ENCODE measurements at places on chromosomes 16 and 17. TPM values are rescaled to one million over a fixed set of nuclear protein-coding genes. Genes with fewer than 3 reads are reported as not detected.

DNA sequence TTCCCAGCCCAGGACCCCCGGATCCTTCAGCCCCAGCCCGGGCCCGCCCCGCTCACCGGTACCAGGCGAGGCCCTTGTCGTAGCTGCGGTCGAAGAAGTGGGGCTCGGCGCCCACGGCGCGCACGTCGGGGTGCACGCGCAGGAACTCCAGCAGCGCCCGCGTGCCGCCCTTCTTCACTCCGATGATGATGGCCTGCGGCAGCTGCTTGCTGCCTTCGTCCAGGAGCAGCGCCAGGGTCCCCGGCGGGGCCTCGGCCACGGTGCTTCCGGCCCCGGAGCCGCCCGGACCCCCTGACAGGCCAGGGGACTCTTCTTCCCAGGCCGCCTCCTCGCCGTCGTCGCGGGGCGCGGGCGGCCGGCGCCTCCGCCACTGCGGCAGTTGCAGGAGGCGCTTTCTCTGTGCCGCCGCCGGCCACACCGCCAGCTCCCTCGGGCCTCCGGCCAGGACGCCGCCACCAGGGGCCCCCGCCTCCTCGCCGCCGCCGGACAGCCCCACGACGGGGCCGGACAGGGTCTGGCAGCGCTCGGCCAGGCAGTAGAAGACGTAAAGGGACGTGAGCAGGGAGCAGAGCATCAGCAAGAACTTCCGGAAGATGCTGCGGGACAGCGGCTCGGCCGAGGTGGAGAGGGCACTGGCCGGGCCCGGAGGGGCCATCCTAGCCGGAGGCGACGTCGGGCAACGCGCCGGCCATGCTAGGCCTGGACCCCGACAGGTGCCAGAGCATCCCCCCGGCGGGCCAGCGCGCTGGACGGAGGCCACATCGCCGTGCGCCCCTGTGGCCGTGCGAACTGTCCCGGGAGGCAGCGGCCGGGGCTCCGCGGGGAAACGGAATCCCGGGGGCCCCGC is 1.0 kb downstream of the HS3ST3A1 start:
- DNase-seq, result no peak

DNA sequence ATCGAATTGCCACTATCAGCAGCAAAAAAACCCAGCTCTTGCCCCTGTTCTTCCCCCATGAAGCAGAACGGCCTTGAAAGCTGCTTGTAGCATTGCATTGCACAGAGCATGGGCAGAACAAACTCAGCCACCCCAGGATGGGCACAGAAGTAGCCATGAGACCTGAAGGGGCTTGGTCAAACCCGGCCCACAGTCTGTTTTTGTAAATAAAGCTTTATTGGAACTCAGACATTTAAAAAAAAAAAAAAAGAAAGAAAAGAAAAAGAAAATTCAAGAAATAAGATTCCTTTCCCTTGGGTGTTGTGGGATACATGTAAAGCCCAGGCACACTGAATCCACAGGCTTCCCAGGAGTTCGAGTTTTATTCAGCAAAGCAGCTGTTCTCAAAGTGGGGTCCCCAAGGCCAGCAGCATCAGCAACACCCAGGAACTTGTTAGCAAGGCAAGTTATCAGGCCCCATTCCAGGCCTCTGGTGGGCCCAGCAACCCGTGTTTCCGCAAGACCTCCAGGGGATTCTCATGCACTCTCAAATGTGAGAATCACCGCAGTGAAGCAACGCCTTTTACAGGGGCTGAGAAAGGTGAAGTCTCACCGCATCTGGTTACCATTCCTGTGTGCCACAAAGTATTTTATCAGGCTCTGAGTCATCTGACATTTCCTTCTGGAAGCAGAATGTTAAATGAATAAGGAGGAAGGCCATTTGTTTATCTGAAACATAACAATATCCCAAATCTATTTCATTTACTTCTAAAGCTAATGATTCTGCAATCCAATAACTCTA is 108.2 kb downstream of the SLC39A11 start:
- DNase-seq, result no peak

GRCh38 chr16:23504453-23505179 is 5.7 kb downstream of the GGA2 start:
- peak; percentile 63 for DNase-seq

DNA sequence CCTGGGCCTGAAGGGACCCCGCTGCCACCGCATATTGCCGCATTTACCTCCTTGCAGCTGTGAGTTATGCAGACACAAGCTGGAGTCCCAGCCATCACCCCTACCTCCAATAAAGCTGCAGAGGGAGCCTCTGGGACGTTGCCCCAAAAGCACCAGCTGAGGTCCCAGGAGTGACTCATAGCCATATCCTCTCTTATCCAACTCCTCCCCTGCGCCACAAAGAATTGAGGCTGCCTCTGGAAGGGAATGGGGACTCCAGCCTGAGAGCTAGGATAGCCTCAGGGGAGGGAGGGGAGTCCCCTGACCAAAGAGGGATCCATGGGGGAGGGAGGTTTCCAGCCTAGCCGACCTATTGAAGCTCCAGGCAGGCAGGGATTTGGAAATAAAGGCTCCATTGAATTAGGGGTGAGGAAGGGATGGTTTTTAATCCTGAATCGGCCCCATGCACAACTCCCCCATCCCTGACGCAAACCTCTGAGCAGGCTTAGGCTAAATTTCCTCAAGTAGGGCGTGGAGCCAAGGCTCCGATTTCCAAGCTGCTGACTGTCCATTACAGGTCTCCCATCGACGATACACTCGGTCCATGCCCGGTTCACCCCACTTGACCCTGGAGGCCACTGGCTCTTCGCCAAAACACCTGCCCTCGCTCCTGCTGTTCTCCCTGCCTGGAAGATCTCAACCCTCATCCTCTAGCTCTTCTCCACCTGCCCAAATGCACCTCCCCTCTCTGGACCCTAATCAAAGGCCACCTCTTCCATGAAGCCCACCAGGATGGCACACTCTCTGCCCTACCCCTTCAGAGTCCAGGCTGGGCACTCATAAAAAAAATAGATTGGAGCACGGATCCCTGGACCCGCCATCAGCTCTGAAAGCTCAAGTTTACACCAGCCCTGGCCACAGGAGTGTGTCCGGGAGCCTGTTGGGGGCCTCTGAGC is 27.5 kb downstream of the PIMREG start:
- no peak for DNase-seq

DNA sequence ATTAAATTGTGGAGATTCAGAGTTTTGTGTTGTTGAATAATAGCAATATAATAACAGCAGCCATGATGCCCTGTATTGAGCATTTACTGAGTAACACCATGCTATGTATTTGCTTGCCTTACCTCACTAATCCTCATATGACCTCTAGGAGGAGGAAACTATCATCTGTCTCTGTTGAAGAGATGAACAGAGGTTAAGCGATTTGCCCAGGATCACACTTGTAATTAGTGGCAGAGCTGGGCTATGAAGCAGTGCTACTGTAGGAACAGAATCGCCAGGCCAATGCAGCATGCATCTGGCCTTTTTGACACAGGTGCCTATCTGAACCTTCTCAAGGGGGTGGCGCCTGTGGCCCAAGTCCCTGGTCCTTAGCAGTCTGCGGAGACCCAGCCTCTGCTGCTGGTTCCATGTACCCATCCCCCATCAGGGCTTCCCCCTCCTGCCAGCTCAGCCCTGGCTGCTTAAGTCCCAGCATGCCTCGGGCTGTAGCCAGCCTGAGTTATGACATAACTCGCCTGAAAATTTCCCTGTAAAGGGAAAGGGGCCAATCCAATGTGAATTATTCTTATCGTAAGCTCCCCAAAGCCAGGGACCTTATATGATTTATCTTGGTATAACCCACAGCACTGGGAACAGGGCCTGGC is 50.4 kb upstream of the HS3ST2 start:
- no peak for DNase-seq

KIF2B gene
- not detected for total RNA-seq

DNA sequence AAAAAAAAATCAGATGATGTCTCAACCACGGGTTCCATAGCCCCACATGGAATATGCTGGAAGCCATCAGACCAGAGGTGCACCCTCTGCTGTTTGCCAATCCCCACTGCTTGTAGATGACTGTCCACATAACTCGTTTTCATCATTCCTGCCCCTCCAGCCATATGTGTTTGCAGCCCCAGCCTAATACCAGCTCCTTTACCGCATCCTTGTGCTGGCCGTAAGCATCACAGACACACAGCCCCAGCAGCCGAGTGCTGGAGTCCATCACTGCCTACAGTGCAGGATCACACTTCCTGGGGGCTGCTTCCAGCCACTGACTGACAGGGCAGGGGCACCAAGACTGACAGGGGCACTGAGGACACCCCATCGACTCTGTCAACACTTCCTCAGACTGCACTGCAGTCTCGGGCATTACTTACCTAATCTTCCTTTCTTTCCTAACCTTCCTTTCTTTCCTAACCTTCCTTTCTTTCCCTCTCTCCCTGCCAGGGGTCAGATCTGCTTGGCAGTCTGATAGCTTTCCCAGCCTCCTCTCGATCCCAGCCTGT is 5.0 kb downstream of the RCVRN start:
- DNase-seq, result no peak

PDIA2 gene
- total RNA-seq, result not detected

DNA sequence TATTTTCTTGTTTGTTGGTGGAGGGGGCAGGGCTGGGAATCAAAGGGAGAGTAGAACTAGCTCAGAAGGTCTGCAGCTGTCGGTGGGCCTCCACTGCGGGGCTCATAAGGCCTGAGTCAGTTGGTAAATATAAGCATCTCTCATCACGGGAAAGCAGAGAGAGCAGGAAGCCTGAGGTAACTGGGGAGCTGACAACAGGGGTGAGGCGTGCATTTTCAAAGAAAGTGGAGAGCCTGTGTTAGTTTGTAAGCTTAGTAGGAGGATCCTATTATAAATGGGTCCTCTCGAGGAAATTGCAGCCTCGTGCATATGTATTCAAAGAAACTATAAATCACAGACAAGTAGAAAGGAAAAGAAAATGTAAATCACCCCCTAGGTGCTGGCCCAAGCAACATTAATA is 221.0 kb upstream of the CDH13 start:
- no peak for DNase-seq

DNA sequence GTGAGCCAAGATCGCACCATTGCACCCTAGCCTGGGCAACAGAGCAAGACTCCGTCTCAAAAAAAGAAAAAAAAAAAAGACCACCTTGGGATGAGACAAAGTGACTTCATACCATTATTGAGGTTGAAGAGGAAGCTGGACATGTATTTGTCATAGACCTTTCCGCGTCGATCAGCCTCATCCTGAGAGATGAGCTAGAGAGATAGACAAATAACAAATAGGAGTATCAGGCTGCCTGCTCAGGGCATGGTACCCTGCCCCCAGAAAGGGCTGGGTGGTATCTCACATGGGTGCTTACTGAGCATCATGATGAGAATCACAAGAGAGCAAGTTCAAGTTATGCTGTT is 22.1 kb downstream of the CNTNAP1 start:
- DNase-seq, result no peak

SCGB1C2 gene
- total RNA-seq, result not detected

SOCS1 gene
- 6.9 TPM for total RNA-seq

DNA sequence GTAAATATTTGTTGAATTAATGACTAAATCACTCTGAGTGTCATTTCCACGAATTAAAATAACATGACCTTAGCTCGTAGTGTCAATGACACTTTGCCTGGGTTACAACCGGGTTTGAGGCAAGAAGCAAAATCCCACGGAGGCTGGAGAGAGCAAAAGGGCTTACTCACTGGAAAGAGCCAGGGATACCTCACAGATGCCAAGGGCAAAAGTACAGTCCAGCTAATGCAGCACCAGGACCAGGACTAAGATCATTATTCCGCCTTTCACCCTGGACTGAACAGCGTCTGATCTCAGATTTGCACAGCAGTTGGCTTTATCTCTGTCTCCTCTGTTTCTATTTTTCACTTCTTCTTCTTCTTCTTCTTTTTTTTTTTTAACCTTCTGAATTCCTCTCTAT is 175.5 kb downstream of the SHISA9 start:
- DNase-seq, result no peak

DNA sequence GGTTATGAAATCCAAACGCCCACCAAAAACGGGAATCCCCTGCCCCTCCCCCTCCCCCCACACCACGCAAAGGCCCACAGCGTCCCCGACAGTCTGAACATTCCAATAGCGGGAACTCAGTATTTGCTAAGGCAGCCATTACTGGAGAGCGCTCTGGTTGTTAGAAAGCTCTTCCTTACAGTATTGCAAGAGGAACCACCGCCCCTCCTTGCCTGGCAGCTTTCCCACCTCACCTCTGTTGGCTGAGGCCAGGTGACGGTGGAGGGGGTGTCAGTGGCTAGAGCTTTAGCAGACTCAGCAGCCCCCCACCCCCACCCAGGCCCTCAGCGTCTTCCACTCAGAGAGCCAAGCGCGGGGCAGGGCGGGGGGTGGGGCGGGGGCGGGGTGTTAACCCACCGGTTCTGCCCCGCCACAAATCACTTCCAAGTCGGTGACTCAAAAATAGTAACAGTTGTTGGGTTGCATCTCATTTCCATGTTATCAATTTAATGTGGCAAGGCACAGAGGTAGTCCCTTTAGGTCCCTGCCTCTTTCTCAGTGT is 2.2 kb upstream of the PLEKHH3 start:
- peak; percentile 83 for DNase-seq

- DNase-seq, result no peak
Measured at GRCh38 chr16:68781784-68782183, 44.7 kb downstream of the CDH1 start.

DNA sequence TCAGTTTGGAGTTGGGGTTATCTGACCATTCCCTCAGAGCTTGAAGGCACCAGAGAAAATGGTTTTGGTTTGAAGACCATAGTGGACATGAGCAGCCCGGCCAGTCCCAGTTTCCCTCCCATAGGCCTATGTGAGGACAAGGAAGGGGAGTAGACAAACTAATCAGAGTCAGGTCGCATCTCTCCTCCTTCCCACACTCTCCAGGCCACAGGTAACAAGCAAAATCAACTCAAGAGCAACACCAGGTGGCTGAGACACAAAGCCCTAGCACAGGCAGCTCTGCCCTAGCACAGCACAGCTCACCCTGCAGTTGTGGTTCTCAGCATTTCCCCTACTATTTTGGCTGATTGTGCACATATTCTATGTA is 7.2 kb downstream of the SUPT4H1 start:
- DNase-seq, result peak; percentile 41

CD300E gene
- total RNA-seq, result 0.73 TPM

GRCh38 chr17:68539548-68540467 is 27.6 kb downstream of the PRKAR1A start:
- no peak for DNase-seq

GRCh38 chr16:57677622-57678369 is 9.7 kb downstream of the ADGRG3 start:
- no peak for DNase-seq

DNA sequence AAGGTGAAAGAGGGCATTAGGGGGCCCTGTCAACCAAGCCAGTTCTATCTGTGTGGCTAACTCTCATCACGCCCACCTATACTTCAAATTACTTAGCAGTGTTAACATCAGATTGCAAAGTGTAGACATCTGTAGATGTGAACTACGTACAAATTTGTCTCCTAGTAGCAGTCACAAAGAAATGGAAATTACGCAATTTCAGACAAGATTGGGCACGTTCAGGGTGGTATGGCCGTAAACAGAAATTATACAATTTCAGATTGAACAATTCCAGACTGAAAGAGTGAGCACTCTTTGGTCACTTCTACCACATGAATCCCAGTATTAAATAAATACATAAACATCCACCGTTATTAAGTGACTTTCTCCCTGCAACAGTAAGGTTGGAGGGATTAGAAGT is 592.7 kb upstream of the PSMD7 start:
- no peak for DNase-seq

- DNase-seq, result no peak
Measured at GRCh38 chr17:43875476-43876147, 28.6 kb downstream of the CD300LG start.

Measured in ureter (tissue), 1 donor.